Left lobe of liver (tissue), 2 donors: ENCODE measurements at places on chromosomes 4 and X.

GRCh38 chr4:1169691-1170096 is 2.7 kb downstream of the SPON2 start:
- no peak for DNase-seq

DNA sequence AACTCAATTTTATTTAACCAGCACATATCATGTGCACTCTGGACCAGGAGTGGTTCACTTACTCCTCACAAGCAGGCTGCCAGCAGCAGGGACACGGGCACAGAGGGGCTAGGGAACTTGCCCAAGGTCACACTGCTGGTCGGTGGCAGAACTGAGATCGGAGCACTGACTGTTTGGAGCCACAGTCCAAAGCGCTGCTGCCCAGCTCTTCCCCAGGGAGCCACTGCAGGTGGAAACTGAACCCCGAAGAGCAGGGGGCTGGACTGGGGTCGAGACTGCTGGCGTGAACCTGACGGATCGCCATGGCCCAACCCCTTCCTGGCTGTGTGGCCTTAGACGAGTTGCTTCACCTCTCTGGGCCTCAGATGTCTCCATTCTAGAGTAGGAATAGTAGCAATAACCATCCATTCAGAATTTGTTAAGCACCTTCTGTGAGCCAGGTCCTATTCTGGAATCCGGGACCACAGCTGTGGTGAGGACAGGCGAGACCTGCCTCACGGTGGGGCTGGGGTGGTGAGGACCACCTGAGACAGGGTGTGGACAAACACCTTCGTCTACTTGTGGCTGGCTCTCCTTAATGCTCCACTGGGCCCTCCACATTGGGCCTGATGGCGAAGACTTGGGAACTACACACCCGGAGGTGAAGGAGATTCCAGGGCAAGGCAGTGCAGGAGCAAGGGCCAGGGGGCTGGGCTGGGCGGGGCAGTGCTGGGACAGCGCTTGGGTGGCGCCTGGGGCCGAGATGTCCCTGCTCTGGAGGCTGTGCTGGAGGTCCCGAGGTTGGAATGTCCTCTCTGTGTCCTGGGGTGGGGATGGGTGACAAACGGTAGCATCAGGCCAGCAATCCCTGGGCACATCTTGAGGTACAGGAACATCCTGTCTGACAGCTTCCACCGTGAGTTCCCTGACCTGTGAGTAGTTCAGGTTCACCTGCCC is 32.0 kb upstream of the KIAA0232 start:
- DNase-seq, result peak; percentile 72

GRCh38 chrX:106035064-106035463 is 3.5 kb downstream of the SERPINA7 start:
- no peak for DNase-seq

DNA sequence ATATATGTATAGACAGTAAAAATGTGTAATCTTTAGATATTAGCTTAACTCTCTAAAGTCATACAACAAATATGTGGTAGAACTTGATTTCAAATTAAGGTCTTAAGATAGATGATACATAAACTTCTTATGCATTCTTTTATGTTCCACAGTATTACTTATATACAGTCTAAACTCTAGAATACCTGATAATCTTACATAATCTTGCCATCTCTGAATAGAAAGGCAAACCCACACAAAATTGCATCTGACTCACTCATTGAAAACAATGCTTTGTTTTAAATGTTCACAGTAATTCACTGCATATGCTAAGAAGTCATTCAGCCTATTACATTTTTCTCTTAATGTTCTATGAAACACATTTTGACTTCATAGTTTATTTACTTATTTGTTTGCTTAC is 10.1 kb downstream of the SULT1B1 start:
- no peak for DNase-seq

GRCh38 chrX:97628326-97628725 is 744.6 kb downstream of the RPA4 start:
- no peak for DNase-seq

GRCh38 chr4:25667931-25668557 is 12.4 kb downstream of the SLC34A2 start:
- no peak for DNase-seq

DNA sequence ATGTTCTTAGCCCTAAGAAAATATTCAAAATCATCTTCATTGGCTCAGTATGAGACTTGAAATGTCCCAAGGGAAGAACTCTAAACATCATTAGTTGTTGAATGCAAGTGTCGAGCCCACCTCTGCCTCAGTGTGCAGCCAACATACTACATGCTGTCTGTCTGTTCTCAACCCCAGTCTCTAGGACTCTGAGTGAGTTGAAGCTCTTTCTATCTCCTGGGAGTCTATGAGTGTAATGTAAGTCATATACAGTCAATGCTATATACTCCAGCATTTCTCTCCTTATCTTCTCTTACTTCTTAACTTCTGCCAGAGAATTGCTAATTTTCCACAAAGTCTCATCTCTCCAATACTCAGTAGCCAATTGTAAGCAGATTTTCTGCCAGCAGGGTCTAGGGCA is 61.3 kb downstream of the SPATA18 start:
- DNase-seq, result no peak

- no peak for DNase-seq
Measured at GRCh38 chr4:8155660-8156421, 2.8 kb downstream of the ABLIM2 start.

GRCh38 chr4:156036496-156036895 is 82.8 kb upstream of the CTSO start:
- no peak for DNase-seq

- no peak for DNase-seq
Measured at GRCh38 chr4:187276736-187277408, 553.2 kb upstream of the FAT1 start.

DNA sequence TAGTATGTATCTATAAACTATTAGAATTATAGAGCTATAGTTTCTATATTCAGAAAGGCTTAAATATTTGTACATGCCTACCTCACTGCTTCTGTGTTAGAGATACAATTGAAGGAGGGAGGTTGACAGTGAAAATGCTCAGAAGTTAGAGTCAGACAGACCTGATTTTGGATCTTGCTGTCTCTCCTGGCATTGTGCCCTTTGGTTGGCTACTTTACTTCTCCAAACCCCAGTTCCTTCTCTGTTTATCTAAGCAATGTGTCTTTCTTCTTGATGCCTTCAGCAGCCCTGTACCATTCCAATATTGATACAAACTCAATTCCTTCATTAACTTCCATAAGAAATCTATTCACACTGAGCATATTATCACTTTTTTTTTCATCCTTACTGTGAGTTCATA is 28.7 kb downstream of the CCNG2 start:
- no peak for DNase-seq

GRCh38 chr4:40769266-40769665 is 19.5 kb downstream of the NSUN7 start:
- no peak for DNase-seq

DNA sequence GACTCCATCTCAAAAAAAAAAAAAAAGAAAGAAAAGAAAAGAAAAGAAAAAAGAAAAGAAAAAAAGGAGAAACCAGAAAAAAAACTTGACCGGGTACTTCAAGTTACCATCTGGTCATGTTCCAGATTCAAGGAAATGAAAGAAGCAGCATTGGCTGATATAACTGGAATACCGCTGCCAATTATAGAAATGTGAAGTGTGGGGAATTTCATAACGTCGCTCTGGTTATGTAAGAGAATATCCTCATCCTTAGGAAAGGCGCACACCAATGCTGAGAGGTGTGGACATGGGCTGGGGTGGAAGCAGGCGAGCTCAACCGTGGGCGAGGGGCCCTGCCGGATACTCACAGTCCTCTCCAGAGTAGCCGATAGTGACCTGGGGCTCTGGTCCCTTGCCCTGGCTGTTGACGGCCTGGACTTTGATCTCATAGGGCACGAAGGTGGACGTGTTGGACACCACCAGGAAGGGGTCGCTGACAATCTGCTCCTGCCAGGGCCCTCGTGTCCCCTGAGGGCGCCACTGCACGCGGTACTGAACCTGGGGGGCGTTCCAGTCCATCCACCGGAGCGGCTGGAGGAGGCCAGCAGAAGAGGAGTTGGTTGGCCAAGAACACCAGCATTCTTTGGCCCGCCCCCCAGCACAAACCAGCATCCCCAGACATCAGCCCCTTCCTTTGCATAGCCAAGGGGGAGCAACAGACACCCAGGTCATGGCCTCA is 19.5 kb downstream of the L1CAM start:
- no peak for DNase-seq

DNA sequence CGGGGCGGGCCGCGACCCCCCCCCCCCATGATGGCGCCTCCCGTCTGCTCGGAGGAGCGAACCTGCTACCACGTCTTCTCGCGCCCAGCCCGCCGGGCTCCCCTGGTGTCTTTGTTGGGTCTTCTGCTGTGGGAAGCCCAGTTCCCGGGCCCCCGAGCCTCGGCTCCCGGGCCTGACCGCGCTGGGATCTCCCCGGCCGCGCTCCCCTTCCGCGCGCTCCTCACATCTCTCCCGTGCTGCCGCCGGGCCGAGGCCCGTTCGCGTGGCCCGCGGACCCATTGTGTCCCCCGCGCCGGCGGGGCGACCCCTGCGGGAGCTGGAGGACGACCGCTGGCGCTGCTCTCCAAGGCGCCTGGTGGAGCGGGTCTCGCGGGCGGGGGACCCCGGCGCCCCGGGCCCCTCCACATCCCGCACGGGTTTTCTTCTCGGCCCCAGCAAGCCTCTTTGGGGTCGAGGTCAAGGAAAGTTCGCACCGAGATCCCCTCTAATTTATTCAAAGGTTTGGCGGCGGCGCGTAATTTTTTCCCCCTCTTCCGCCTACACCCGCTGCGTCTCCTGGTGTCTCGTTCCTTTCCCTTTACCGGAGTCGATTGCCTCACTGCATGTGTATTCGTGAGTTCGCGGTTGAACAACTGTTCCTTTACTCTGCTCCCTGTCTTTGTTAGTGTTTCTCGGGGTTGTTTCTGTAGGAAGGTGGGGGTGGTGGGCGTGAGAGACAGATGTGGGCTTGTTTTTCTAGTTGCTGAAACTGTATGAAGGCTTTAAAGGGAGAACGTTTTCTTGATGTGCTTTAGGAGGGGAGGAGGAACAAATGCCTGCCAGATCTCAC is 770 bp downstream of the SMAD1 start:
- DNase-seq, result peak; percentile 57
